ENCODE measurements at places on chromosomes 2 and 18.
A peak's percentile ranks its signal among the peaks of the same experiment; 100 is the strongest.

- no peak for DNase-seq
Observed at GRCh38 chr18:60099709-60100108, 199.9 kb downstream of the PMAIP1 start.

DNA sequence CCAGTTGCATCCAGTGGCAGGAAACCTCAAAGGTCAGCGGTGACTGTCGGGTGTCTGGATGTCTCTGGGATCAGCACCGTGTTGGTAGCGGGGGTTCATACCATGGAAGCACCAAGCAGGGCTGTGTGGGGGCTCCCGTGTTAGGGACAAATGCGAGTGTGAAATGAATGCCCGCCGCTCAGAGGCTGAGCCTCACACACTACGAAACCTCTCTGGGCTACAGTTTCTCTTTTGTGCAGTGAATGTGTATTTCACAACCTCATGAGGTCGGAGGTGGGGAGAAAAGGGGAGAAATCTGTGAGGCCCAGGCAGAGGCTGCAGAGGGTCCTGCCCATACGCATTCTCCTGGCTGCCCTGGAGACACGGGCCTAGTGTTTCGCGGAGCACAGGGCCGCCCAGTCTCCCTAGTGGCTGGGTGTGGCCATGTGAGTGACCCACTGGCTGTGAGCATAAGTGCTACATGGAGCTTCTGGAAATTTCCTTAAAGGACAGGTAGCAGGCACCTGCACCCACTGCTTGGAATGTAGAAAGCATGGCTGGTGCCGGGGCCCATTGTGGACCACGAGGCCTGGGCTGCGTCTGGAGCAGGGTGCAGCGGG, 138.0 kb upstream of the GLI2 start:
- DNase-seq: no peak

DNA sequence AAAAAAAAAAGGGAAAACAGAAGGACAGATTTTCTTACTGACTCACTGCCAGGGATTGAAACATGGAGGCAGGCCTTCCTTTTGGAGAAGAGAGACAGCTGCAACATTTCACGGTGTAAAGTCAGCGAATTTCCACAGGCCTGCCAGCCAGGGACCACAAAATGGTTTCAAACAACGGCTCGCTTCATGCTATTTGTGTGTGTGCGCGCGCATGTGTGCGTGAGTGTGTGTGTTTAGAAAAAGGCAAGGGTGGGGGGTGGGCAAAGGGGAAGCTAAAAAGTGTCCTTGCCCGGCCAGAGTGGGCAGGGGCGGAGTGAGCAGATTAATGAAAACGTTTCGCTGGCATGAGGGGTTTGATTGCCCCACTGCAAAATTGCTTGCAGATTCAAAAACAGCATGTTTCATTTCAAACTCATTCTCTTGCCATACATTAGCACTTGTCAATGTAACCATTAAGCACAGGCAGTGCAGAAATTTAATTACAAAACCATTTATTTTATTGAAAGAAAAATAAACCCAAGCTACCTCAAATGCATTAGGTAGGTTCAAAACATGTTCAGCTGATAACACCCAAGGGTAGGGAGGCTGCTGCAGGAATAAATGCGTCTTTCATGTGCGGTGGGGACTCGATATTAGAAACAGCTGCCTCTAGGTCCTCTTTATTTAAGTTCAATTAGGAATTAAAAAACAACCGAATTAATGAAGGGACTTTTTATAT, 182.1 kb upstream of the SIX2 start:
- DNase-seq: no peak

DNA sequence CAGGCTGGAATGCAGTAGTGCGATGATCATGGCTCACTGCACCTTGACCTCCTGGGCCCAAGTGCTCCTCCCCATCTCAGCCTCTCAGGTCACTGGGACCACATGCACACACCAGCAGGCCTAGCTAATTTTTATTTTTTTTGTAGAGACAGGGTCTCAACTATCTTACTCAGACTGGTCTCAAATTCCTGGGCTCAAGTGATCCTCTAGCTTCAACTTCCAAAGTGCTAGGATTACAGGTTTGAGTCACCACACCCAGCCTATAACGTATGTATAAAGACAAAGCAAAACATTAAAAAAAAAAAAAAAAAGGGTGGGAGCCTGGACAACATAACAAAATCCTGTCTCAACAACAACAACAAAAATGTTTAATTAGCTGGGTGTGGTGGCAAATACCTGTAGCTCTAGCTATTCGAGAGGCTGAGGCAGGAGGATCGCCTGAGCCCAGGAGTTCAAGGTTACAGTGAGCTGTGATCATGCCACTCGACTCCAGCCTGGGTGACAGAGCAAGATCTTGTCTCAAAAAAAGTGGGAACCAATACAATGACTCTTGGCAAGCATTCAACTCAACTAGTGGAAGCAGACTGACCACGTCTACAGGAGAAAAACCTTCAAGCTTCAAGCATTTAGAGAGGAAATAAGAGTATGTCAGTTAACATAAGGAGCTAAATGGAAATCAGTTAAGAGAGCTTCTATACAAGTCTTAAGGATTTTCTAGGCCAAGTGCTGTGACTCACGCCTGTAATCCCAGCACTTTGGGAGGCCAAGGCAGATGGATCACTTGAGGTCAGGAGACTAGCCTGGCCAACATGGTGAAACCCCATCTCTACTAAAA, 2.6 kb downstream of the GTF3C2 start:
- peak; percentile 88 for DNase-seq

DNA sequence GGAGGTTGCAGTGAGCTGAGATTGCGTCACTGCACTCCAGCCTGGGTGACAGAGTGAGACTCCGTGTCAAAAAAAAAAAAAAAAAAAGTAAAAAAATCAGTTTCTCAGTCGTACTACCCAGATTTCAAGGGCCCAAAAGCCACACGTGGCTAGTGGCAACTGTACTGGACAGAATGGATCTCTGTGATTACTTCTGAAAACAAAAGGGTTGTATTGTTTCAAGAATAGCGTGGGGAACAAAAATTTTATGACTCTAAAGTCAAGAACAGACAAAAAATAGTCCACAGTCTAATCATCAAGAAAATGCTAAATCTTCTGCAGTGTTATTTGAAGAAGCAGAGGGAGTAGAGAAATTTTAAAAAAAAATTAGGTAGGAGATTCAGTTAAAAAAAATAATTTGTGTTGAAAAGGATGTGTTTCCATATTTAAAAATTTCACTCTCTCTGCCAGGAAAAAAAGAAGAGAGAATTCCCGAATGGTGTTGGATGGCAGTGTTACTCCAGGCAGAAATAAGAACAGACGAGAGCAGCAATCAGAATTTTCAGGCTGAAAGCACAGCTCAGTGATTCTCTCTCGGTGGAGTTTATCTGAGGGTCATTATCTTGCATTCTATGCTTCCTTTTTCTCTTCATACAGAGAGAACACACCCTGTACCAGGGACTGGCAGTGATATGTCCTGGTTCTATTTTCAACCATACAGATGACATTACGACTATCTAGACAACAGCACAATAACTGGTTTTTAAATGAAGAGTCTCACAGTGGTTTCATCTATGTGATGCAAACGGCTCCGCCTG, 61.8 kb downstream of the CABYR start:
- no peak for DNase-seq

DNA sequence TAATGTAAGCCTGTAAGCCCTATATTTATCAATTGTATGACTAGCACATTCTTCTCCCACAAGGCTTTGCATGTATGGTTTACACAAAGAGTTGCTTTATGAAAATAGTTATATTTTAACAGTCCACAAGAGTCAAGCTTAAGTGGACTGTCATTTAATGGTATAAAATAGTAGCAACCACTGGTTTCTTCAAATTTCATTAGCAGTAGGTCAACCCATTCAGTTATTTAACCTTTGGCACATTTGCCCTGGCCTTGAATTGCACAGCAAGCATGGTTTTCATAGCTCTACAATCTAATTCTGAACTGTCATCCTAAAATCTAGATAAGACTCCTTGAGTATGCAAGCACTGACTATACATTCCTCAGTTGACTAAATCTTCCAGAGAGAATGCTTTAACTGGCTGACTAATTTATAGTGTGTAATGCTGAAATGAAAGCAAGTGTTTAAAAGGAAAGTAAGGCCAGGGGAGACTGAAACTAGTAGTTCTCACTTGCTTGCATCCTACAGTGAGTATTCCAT, 1.8 kb downstream of the DPP4 start:
- peak; percentile 59 for DNase-seq

DNA sequence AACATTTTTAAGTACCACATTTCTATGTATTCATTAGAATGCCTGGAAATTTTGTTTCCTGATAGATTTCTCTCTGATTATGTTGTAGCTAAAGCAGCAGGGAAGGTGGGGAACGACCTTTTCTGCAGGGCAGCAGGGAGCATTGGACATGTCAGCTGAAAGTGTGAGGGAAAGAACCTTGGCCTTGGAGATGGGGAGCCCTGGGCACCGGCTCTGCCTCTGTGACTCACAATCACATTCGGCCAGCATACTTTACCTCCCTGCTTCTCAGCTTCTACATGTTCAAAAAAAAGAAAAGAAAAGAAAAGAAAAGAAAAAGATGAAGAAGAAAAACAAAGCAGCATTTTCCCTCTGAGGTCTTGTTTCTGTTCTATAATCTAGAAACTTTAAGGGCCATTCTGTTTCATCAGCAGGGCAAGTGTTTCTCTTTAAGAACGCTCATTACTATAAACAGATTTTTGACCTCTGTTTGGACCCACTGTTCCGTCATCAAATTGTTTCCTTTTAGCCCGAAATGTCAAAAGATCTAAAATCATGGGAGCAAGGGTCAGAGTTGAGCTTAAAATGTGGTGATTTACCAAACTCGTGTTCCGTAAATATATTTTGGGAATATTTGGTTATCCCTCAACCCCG, 27.9 kb downstream of the SETBP1 start:
- no peak for DNase-seq

DNA sequence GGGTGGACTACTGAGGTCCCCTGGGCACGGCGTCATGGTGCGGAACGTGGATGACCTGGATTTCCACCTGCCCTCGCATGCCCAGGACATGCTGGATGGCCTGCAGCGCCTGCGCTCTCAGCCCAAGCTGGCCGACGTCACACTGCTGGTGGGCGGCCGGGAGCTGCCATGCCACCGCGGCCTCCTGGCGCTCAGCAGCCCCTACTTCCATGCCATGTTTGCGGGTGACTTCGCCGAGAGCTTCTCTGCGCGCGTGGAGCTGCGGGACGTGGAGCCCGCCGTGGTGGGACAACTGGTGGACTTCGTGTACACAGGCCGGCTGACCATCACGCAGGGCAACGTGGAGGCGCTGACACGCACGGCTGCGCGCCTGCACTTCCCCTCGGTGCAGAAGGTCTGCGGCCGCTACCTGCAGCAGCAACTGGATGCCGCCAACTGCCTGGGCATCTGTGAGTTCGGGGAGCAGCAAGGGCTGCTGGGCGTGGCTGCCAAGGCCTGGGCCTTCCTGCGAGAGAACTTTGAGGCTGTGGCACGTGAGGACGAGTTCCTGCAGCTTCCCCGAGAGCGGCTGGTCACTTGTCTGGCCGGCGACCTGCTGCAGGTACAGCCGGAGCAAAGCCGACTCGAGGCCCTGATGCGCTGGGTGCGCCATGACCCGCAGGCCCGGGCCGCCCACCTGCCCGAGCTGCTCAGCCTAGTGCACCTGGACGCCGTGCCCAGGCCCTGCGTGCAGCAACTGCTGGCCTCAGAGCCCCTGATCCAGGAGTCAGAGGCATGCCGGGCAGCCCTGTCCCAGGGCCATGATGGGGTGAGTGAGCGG, 2.5 kb downstream of the KLHL30 start:
- DNase-seq: no peak

DNA sequence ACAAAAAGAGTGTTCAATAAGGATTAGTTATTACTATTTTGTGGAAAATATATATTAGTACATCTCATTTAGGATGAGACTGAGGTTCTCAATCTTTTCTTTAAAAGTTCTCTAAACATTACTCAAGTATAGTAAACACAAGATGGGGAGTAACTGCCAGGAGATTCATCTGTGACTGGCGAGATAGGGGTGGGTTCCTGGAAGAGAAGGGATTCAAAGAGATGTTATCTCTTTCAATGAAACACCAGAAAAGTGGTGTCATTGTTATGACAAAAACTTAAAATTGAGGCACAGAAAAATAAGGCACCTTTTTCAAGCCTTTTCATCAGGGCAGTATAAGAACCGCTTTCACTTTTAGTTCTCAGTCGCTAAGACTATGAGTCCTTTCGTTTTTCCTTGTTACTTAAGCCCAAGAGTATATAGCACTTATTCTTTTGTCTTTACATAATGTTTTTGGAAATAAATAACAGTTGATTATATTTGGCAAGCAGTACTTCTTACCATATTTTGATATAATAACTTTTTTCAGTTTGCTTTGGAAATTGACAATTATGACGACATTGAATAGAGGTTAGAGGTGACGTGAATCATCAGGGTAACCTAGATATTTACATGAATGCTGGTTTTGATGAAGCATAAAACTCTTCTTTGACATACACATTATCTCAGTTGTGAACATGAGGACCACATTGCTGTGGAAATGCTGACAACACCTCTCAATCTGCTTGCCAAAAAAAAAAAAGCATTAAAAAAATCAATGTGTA, 393.9 kb upstream of the TCF4 start:
- DNase-seq: no peak

GRCh38 chr2:120229341-120229740, 6.1 kb upstream of the TMEM185B start:
- no peak for DNase-seq

DNA sequence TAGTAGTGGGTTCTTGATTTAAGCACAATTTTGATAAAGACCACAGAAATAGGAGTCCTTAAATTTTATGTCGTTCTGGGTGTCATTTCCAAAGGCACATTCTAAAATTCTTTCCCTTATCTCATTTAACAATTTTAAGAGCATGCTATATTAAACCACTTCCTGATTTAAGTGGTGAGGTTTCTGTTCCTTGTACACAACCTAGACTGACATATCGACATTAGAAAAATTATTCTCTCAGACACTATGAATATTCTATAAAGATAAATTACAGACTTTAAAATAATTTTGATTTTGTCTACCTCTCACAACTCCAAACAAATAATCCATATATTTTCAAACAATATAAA, 923.8 kb downstream of the LRP1B start:
- no peak for DNase-seq

DNA sequence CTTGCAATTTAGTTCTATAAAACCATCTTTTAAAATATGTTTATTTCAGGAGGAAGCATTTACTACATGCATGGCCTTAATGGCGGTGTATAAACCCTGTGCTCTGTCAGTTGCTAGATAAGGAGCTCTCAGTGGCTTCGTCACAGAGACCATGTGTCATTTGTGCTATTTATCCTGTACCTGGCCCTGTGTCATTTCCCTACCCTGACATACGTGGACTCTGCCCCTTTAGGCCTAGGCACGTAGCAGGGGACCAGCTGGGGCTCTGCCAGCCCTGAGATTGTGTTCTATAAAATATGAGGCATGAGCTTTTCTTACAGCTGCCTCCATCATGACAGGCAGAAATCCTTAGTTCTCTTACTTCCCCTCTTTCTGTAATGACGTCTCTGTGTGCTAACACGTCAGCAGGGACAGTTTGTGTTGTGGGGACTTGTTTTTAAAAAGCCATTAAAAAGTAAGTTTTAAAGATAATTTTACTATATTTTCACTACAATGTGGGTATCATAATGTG, 88.0 kb downstream of the ITGB1BP1 start:
- peak; percentile 85 for DNase-seq

- no peak for DNase-seq
Observed at GRCh38 chr2:39602616-39603015, 63.1 kb upstream of the TMEM178A start.

- DNase-seq: no peak
Observed at GRCh38 chr18:70494524-70494923, 205.7 kb downstream of the SOCS6 start.
